Activated T-cell treated with anti-CD3 and anti-CD28 coated beads, Interleukin-2, amount 50 U/mL, for 48 hours (primary cell): ENCODE measurements at places on chromosomes 6 and 20.

- no peak for DNase-seq
These were observed 279.6 kb upstream of the PRDM1 start for GRCh38 chr6:105806486-105806920.

DNA sequence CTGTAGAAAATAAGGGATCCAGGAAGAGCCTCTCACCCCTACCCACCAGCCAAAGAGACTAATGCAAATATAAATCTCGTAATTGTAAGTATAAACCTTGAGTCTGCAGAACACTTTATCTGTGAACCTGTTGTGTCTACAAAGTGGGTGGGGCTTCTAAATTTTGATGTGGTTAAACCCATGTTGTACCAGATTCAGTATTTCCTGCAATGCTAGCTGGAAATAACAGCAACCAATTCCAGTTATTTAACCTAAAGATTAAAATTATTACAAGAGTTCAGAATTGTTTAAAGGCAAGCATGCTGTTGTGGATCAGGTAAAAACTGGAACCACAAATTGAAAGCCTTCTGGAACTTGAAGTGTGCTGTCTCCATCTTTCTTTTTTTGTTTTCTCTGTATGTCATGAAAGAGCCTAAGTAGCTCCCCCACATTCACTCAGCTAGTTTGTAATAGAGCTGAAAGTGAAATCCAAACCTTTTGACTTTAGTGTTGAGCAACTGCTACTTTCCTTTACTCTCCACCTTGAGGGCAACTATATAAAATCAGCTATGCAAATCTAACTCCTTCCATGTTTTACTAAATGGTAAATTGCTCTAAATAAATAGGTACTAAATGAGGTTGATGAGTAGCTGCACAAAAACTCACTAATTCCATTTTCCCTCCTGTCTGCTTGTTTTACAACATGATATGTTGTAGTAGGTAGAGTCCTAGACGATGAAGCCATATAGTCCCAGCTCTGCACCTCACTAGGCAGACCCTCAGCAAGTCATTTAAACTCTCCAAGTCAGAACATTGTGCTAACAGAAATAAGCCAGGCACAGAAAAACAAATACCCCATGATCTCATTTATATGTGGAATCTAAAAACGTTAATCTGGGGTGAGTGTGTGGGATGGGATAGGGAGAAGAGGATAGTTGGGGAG, 17.9 kb upstream of the THEMIS start:
- DNase-seq: no peak

DNA sequence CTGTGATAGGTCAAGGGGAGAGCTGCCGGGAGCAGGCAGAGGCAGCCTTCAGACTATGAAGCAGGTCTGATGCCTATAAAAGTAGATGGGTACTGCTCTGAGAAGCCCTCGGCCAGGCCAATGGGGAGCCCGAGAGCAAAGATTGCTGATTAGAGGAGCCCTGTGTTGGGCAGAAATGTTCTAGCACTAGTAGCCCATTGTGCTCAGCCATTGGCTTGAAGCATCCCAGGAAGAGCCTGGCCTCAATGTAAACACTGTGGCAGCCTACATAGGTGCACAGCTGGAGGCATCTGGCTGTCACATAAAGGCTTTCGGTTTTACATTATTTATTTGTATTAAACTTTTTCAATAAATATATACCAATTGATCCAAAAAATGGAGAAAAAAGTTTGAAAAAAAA, 67.7 kb downstream of the SNAP25 start:
- DNase-seq: no peak

DNA sequence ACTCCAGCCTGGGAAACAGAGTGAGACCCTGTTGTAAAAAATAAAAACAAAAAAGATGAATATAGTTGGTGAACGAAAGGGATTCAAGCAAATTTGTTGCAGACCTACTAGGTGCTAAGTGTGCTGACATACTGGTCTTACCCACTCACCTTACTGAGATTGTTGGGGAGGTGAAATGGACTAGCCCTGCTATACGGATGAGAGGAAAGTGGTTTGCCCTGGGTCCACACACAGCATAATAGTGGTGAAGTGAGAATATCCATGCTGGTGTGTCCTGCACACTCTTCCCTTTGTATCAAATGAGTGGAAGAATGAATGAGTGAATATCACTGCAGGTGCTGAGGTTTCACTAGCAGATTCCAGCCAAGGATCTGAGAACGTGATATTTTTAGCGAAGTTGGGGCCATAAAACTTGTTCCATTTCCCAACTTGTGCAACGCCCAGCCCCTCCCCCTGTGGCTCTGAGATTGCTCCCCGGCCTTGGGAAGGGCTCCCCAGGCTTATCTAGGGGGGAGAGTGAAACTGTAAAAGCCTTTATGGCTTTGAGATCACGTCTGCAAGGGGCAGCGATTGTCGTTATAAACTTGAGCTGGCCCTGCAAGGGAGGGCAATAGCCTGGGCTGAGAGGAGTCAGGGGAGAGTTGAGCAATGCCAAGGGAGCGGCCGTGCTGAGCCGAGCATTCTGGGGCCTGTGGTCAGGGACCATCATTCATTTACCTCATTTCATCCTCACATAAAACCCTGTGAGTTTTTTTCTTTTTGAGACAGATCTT, 33.2 kb upstream of the TTPAL start:
- DNase-seq: no peak

GRCh38 chr20:11799281-11799684, 118.4 kb upstream of the BTBD3 start:
- no peak for DNase-seq

DNA sequence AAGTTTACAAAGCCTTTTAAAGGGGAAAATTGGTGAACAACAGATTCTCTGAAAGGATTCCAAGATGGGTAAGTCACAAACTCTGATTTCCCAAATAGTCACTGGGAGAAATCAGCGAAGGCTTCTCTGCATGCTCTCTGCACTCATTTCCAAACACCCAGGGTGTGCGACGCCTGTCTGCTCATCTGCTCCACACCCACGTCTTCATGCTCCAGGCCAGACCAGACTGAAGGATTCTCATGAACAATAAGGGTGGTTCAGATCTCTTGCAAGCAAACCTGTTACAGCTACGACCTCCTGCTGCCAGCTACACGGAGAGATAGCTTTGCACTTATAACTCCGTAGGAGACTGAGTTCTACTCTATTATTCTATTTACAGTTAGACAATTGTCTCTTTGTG, 1.4 kb downstream of the MC3R start:
- DNase-seq: no peak

GRCh38 chr20:37890643-37891042, 12.3 kb upstream of the VSTM2L start:
- no peak for DNase-seq

DNA sequence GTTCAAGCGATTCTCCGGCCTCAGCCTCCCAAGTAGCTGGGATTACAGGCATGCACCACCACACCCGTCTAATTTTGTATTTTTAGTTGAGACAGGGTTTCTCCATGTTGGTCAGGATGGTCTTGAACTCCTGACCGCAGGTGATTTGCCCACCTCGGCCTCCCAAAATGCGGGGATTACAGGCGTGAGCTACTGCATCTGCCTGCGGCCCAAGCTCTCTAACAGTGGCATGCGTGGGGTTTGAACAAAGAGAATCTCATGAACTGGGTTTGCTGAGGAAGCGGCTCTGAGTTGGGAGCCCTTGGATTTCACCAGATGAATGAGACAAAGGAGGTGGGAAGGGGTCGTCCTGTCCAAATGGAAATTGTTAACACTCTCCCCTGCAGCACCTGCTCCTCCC, 33.2 kb upstream of the CD83 start:
- DNase-seq: no peak

- peak; percentile 23 for DNase-seq
These were observed 481 bp downstream of the ZNF133 start for GRCh38 chr20:18288749-18289267.

DNA sequence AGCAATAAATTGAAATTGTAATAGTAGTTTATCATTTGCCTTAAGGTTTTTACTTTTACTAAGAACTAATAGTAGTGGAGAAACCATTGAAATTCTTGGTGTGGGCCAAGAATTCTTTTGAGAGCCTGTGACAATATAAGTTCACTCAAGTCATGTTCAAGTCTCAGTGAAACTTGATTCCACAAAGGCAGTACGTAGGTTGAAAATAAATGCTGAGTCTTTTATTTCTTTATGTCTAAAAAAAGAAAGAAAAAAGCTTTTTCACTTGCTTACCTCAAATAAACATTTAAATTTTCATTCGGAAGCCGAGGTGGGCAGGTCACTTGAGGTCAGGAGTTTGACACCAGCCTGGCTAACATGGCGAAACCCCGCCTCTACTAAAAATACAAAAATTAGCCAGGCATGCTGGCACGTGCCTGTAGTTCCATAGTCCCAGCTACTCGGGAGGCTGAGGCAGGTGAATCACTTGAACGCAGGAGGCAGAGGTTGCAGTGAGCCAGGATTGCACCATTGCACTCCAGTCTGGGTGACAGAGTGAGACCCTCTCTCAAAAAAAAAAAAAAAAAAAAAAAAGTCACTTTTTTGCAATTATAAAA, 57.8 kb upstream of the NELFCD start:
- DNase-seq: no peak

- DNase-seq: no peak
These were observed 4.2 kb downstream of the TNFAIP3 start for GRCh38 chr6:137871291-137871690.

GRCh38 chr6:21587961-21588480, 5.5 kb upstream of the SOX4 start:
- peak; percentile 58 for DNase-seq

- no peak for DNase-seq
These were observed 313.4 kb upstream of the MOCS1 start for GRCh38 chr6:40247516-40248115.

- DNase-seq: no peak
These were observed 72.9 kb upstream of the SLC22A16 start for GRCh38 chr6:110549277-110549676.

DNA sequence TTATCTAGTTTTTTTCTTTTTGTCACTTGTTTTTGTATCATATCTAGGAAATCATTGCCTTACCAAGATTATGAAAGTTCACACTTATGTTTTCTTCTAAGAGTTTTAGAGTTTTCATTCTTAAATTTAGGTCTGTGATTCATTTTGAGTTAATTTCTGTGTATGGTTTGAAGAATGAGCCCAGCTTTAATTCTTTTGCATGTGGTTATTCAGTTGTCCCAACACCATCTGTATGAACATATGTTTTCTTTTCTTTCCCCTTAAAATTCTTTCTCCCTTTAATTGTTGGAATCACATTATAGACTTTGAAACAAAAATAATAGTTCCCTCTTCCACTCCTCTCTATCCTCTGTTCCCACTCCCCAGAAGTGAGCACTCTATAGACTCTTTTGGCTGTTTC, 85.4 kb downstream of the SLX4IP start:
- no peak for DNase-seq

DNA sequence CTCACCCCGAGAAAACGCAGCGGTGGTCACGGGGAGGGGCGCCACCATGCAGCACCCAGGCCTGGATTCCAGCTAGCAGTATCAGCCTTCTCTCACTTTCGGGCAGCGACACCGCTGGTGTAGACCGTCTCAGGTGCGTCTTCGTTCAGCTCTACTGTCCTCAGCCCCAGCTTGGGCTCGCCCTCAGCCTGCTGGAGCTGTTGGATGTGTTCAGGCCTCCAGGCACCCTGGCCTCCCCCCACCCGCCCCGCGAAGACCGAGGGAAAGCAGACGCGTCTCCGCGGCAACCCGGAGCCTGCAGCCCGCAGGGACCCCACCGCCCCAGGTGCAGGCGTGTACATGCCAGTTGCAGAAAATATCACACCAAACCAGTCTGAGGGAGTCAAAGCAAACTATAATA, 60.8 kb upstream of the CARMIL1 start:
- DNase-seq: no peak

DNA sequence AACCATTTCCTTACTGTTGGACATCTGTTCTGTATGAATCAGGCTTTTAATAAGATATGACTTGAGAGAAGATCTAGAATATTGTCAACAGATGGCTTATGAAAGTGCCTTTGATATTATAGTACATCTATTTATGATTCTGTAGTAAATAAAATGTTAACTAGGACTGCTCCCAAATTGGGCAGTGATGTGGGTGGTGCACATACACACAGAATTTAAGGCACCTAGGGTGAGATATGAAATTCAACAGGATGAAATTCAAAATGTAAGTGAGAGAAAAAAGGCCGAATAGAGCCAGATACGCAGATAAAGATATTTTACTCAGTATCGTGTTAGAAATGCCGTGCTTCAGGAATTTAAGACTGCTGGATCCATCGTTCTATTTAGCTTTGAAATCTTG, 26.3 kb downstream of the FAM50B start:
- no peak for DNase-seq

DNA sequence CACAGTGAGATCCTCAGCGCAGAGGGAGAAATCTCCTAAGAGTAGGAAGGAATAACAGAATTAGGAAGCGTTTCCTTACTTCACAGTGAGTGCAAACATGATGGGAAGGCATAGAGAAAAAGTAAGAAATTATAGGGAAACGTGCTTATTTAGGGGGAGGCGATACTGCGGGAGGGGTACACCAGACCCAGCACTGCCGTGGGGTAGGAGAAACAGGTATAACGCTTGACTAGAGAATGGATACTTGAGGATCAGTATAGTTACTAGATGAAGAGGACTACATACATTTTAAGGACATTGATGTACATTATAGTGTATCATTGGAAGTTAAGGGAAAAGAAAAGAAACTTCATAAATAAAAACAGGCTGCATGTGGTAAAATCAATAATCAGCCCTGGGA, 26.8 kb upstream of the HLA-E start:
- no peak for DNase-seq

- DNase-seq: peak; percentile 71
These were observed 106.6 kb downstream of the TRIM27 start for GRCh38 chr6:28816909-28817807.

- DNase-seq: no peak
These were observed 782 bp upstream of the FOXA2 start for GRCh38 chr20:22584922-22585785.

GRCh38 chr6:112054555-112055190, 769 bp downstream of the CCN6 start:
- DNase-seq: no peak
